T-helper 9 cell (primary cell): ENCODE measurements at places on chromosomes 2 and 18.

GRCh38 chr2:162919111-162919510 is 80.5 kb upstream of the KCNH7 start:
- DNase-seq, result no peak

DNA sequence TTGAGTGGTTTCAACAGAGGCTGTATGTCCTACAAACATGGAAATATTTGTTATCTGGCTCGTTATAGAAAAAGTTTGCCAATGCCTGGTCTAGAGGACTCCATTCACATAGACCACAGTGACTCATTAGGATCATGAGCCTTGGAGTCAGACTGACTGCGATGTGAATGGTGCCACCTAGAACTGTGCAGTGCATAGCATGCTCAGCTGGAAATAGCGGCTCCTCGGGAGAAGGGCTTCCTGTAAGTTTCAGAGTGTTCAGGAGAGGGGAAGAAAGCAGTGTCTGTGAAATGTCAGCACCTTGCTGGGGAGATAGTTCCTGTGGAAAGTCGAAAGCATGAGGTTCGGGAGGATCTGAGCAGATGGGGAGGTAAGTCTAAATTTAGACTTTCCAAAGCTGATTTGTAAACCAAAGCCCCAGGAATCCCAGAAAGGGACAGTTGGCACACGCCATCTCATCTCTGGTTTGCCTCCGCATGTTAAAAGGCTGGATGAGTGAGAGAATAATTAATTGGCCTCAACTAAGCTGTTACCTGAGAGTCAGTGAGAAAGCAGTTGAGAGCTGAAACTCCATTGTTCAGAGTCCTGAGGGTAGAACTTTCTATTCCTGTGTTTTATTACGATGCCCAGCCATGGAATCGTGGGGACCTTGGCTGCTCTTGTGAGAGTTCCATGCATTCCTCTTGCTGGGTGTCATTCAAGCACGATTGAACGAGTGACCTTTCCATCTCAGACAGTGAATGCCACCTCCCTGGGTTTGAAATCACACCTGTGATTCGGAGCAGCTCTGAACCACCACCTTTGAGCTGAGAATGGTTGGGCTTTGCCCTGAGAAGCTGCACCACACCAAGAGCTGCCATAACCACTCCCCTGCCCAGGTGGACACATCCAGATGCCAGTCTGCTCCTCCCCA is 99.5 kb downstream of the MAPK4 start:
- no peak for DNase-seq

DNA sequence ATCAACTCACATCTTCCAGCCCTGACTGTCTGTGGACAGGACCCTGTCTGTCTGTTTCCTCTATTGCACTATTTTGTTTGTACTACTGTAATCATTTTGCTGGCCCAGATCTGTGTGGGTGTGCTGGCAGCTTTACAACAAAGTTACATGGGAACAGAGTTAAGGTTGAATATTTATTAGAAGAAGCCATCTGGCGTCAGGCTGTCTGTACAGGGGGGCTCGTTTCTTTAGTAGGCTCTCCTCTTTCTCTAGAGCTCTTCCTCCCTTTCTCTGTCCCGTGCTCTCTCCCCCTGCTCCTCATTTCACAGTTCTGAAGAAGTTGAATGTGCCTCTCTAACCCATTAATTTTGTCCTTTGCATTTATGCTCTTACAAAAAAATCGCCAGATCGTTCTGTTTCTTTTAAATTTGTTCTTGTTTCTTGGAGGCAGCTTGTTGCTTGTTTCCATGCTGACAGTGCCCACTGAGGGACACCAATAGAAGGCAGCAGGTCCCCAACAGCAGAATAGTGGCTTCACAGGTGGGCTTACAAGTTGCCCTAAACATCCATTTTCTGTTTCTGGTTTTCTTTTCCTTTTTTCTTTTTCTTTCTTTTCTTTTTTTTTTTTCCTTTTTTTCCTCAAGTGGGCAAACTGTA is 315.2 kb upstream of the ZEB2 start:
- no peak for DNase-seq

- no peak for DNase-seq
Observed at GRCh38 chr18:31513189-31513935, 15.4 kb downstream of the DSG2 start.

DNA sequence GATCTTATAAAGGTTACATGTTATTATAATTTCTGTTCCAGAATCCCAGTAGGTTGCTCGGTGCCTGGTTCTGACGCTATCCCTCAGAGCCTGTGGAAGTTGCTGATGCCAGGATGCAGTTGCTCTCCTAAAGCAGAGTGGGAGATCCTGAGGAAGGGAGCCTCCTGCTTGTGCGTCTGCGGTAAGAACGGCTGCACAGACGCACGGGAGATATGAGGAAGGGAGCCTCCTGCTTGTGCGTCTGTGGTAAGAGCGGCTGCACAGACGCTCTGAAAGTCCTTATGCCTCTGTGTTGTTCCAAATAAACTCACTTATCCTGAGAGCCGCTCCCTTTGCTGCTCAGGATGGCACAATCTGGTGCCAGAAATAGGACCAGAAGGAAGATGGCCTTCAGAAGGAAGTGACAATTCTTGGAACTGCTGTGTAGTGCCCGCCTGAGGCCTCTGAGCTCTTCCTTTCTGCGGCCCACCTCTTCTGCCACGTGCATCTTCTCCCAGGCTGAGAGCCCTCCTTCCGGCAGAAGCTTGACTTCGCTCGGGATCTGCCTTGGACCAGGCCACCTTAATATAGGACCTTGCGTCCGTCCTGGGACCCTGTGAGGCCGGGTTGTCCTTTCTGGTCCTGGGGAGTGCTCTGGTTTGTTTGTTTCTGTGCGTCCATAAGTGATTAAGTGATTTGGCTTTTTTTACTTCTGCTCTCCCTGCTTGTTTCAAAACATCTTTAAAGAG is 89.5 kb downstream of the RTP5 start:
- DNase-seq, result no peak

DNA sequence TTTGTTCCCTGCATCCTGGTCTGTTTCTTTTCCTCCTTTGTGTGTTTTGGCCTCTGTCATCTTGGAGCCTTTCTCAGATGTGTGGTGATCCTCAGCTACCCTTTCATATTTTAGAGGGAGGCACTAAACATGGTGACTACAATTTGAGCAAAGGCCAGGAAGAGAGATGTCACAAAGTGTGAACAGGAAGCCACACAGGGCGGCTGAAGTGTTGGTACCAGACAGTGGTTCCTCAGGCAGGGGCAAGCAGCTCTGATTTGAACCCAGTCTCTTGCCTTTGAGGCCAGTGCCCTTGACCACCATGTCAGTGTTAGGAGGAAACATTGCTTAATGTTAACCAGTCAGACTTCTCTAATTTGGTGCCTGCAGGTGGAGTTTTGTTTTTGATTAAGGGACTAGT is 9.2 kb downstream of the LRRFIP1 start:
- DNase-seq, result no peak

- DNase-seq, result no peak
Observed at GRCh38 chr2:226413498-226414130, 386.0 kb downstream of the IRS1 start.

DNA sequence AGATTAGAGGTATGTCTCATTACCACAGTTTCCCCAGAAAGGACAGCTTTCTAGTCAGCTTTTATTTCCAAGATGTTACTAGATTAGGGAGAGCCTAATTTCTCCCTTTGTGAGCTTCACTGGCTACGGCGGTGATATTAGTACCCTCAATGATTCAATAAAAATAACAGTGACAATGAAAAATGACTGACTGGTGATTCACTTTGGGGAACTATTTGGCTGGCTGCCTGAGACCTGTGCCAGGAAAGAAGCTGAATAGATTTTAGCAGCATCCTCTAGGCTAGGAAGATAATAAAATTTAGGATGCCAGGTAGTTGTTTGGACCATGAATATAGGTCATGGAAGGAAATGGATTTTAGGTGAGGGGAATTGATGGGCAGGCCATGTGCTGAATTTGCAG is 178.7 kb downstream of the FMNL2 start:
- DNase-seq, result no peak
